HCT116 (cell line): ENCODE measurements at places on chromosomes 5 and 9. TPM values are rescaled to one million over a fixed set of nuclear protein-coding genes. Genes with fewer than 3 reads are reported as not detected.
A peak's percentile ranks its signal among the peaks of the same experiment; 100 is the strongest.

Gene ANKRD34B
- not detected for total RNA-seq

Gene ECM2
- not detected for total RNA-seq

Gene LEAP2
- total RNA-seq, result 1.2 TPM

Gene PCDHGB7
- 0.54 TPM for total RNA-seq

Gene SAXO1
- not detected for total RNA-seq

Gene HTR4
- not detected for total RNA-seq

Gene SAPCD2
- 71.7 TPM for total RNA-seq

Gene TAF1L
- total RNA-seq, result not detected

Gene SPINK7
- total RNA-seq, result not detected

Gene FGF10
- not detected for total RNA-seq

DNA sequence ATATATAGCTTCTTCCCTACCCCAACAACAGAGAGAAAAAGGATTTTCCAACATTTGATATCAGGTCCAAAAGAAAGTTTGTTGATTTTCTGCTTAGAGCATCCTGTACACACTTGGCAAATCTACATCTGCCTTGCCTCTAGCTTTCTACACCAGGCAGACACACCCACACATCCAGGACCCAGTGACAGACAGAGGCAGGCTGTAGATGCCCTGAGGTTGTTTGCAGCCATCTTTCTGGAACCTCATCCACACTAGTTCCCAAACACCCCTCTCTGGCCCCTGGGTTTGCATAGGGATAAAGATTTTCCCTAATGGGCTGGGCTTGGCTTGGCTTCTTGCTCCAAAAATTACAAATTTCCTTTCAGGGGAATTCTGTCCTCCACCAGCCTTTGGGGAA is 138.2 kb upstream of the FST start:
- DNase-seq, result no peak
- no peaks in the 10 kb centered on the region for H3K36me3 ChIP-seq
- no peaks in the 10 kb centered on the region for H3K27me3 ChIP-seq

GRCh38 chr9:86443992-86444391 is 89.8 kb upstream of the TUT7 start:
- H3K4me1 ChIP-seq, result no peaks in the 10 kb centered on the region
- no peak for DNase-seq
- no peak overlapping the region for H3K4me3 ChIP-seq
- peaks cover 7% of the 10 kb centered on the region; the same call in 1 of the 2 replicates for H3K27me3 ChIP-seq

DNA sequence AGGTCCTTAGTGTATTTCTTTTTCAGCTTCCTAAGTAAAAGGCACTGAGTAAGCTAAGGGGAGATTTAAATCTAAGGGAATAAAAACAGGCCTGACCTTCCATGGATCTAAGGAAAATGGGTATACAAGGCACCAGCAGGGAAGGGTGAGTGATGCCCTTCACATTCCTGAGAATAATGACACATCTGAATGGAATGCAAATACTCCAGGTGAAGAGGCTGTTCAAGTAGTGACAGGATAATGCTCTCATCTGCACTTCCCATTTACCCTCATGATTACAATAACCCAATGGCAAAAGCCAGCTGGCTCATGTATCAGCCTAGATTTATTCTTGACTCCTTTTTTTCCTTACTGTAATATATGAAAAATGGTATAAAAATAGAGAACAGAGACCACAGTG is 216.2 kb upstream of the ACTBL2 start:
- H3K36me3 ChIP-seq, result no peaks in the 10 kb centered on the region
- H3K4me1 ChIP-seq, result peaks cover 66% of the 10 kb centered on the region
- no peaks in the 10 kb centered on the region for H3K27me3 ChIP-seq

DNA sequence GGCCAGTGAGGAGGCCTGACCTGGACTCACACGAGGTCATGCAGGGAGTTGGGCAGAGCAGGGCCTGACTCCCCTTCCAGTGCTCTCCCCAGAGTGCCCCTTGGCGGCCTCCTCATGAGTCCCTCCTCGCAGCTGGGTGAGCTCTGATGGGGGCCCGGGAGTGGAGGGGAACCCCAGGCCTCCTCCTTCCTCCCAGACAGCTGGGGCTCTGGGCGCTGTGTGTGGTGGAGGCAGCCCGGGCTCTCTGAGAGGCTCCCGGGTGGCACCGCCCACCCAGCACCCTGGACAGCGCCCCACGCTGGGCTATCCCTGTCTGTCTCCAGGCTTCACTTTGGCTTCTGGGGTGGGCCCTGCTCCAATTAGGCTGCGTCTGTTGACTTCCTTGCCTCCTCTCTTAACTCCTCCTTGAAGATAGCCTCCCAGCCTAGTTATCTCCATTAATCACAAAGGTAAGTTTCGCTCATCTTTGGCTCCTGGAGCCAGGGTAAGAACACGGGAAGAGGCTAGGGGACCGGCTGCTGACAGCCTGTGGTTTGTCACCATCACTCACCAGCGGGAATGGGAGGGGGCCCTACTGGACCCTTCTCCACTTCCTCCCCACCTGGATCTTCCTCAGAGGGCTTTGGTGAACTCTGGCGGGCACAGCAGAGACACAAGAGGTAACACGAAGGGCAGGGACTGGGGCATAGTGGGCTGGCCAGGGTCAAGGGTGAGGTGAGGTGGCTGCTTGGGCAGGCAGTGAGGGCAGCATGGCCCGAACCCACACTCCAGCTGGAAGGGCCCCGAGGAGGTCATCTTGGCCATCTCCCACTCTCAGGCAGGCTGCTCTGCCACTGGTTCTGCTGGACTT is 13.1 kb downstream of the PSD2 start:
- H3K27ac ChIP-seq, result no peak overlapping the region
- no peaks in the 10 kb centered on the region for H3K4me1 ChIP-seq
- no peak overlapping the region for H3K4me3 ChIP-seq
- DNase-seq, result no peak
- H3K27me3 ChIP-seq, result peaks cover 5% of the 10 kb centered on the region; the same call in 1 of the 2 replicates
- H3K36me3 ChIP-seq, result no peaks in the 10 kb centered on the region

- no peak overlapping the region for H3K27ac ChIP-seq
- no peaks in the 10 kb centered on the region for H3K4me1 ChIP-seq
These were observed 24.8 kb upstream of the DENND1A start for GRCh38 chr9:123954518-123955280.

- 0 out of 2 replicates have a peak, but pooled peaks cover 4% of the 10 kb centered on the region for H3K36me3 ChIP-seq
- no peak overlapping the region for H3K4me3 ChIP-seq
- no peaks in the 10 kb centered on the region for H3K4me1 ChIP-seq
- H3K27ac ChIP-seq, result no peak overlapping the region
- no peaks in the 10 kb centered on the region for H3K27me3 ChIP-seq
These were observed 13.0 kb downstream of the TTC1 start for GRCh38 chr5:160021831-160022446.

- no peak overlapping the region for H3K27ac ChIP-seq
- H3K4me3 ChIP-seq, result no peak overlapping the region
- H3K4me1 ChIP-seq, result no peaks in the 10 kb centered on the region
- no peak for DNase-seq
These were observed 308.1 kb upstream of the MPDZ start for GRCh38 chr9:13587571-13587970.

- DNase-seq, result no peak
- peaks cover 21% of the 10 kb centered on the region for H3K4me1 ChIP-seq
- no peaks in the 10 kb centered on the region for H3K36me3 ChIP-seq
- peak overlapping the region; percentile 44 for H3K4me3 ChIP-seq
- no peak overlapping the region for H3K27ac ChIP-seq
These were observed 97.2 kb upstream of the LMX1B start for GRCh38 chr9:126516561-126516935.

- no peaks in the 10 kb centered on the region for H3K4me1 ChIP-seq
- no peak overlapping the region for H3K27ac ChIP-seq
- H3K27me3 ChIP-seq, result no peaks in the 10 kb centered on the region
- no peaks in the 10 kb centered on the region for H3K36me3 ChIP-seq
- DNase-seq, result no peak
These were observed 87.6 kb downstream of the ADAMTS6 start for GRCh38 chr5:65394087-65394486.

DNA sequence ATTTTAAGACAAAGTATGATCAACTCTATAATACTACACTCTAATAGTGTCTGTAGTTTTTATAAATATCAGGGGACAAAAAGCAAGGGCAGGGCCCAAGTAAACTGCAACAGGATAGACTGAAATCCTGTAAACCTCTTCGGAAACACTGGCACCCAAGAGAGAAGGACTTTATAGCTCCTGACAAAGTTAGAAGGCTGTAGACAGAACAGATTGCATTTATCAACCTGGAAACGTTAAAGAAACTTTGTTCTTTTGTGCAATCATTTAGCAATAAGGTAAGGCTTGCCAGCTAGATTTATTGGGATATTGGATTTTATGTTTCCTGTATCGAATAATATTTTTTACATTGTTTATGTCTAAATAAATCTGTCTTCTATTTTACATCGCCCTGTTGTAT is 91.8 kb upstream of the MAN2A1 start:
- H3K27ac ChIP-seq, result no peak overlapping the region
- DNase-seq, result no peak
- H3K4me1 ChIP-seq, result no peaks in the 10 kb centered on the region
- H3K4me3 ChIP-seq, result no peak overlapping the region
- H3K36me3 ChIP-seq, result no peaks in the 10 kb centered on the region
